ENCODE measurements at places on chromosomes 16 and 17. TPM values are rescaled to one million over a fixed set of nuclear protein-coding genes. Genes with fewer than 3 reads are reported as not detected.

The PRCD gene
- 0.52 TPM for total RNA-seq

The AOC3 gene
- 16.2 TPM for total RNA-seq

The CDH11 gene
- total RNA-seq = 80.9 TPM

The KRT15 gene
- not detected for total RNA-seq

The QPRT gene
- total RNA-seq = 34.4 TPM

The NPIPB6 gene
- total RNA-seq = not detected
